Activated CD8-positive, alpha-beta memory T cell treated with anti-CD3 and anti-CD28 coated beads, Interleukin-2, amount 10 ng/mL, durations not matched to agents 7 days and 5 days (primary cell): ENCODE measurements at places on chromosomes 7 and 10. TPM values are rescaled to one million over a fixed set of nuclear protein-coding genes. Genes with fewer than 3 reads are reported as not detected.

DNA sequence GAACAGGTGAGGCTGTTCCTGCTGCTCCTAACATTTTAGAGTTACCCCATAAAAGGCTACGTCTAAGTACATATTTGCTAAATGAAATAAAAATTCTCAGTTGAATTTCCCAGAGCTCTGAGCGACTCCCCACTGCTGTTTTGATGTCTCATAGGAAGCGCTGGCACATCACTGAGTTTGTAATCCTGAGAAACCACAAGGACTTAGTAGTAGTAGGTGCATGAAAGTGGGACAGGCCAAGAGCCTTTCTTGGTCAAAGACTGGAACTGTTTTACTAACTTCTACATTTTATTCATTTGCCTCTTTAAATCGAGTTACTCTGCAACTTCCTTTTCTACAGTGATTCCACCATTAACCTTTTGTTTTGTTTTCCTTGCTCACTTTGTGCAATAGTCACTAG lies 85.9 kb downstream of the XPNPEP1 start:
- DNase-seq: no peak

DNA sequence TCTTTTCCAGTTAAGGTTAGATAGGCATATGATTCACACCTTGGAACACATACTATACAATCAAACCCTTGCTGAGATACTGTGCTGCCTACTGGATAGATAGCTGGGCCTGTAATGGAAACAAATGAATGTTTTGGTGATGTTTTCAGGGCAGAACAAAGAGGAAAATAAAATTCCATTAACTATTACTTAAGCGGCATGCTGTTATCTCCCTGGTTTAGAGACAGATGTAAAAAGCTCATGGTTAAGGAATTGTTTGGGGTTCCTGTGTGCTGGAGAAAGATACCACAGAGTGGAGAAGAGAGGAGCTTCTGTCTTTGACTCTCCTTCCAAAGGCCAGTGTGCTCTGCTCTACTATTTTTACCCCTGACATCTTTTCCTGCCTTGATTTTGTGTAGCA lies 341.1 kb downstream of the PLXDC2 start:
- no peak for DNase-seq

- no peak for DNase-seq
Measured at GRCh38 chr7:28815928-28816373, 142.2 kb downstream of the TRIL start.

DNA sequence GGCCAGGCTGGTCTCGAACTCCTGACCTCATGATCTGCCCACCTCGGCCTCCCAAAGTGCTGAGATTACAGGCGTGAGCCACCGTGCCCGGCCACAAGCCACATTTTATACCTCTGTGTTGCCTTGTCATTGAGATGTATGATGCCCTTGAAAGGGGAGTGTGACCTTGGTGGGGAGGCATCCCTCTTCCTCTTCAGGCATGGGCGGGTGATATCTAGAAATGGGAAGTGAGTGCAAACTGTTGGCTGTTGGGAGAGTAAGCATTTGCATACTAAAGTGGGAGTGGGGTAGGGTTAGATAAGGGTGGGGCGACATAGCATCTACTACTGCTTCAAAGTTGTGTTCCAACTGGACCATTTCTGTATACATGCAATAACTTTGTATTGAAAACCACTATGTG lies 20.1 kb downstream of the RP9 start:
- DNase-seq: no peak

The DRGX gene
- not detected for total RNA-seq
